Thyroid gland (tissue), 4 donors: ENCODE measurements at places on chromosomes 5 and 9. TPM values are rescaled to one million over a fixed set of nuclear protein-coding genes. Genes with fewer than 3 reads are reported as not detected.

- DNase-seq, result no peak
These were observed 306.6 kb upstream of the KIF2A start for GRCh38 chr5:61999371-61999770.

C5 gene
- 1.7 TPM for total RNA-seq

ANKRD20A1 gene
- 2.7 TPM for total RNA-seq

FOXD4 gene
- 0.54 TPM for total RNA-seq

DNA sequence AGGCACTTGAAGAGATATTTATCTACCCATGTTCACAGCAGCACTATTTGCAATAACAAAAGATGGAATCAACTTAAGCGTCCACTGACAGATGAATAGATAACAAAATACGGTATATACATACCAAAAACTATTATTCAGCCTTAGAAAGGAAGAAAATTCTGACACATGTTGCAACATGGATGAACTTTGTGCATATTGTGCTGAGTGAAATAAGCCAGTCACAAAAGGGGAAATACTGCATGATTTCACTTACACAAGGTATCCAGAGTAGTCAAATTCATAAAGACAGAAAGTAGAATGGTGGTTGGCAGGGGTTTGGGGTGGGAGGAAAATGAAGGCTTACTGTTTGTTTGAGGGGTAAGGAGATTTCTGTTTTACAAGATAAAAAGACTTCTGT is 66.0 kb downstream of the FBN2 start:
- no peak for DNase-seq

- no peak for DNase-seq
These were observed 42.0 kb downstream of the CSF1R start for GRCh38 chr5:150044329-150044681.

GRCh38 chr9:81108391-81108790 is 581.0 kb downstream of the TLE1 start:
- no peak for DNase-seq

DNA sequence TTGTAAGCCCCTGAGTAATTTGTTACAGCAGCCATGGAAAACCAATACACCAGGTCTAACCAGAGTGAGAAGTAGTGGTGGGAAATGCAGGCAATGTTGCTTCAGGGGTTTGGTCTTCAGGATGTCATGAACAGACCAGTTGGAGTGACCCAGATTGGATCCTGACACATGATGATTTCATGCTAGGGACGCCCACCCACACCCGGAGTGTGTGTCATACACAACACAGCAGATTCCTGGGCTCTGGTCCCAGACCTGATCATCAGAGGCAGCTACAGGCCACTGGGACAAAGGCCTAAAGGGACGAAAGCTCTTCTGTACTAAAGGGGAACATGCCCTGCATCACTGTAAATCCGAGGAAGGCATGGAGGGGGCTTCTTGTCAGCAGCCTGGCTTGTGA is 194.2 kb downstream of the NSG2 start:
- no peak for DNase-seq

ZNF189 gene
- total RNA-seq, result 22.5 TPM

GRCh38 chr9:36276781-36277181 is 18.5 kb upstream of the GNE start:
- DNase-seq, result no peak

PCDHGA9 gene
- total RNA-seq, result 10.3 TPM

- DNase-seq, result no peak
These were observed 18.1 kb downstream of the GRXCR2 start for GRCh38 chr5:145854651-145855258.

GRCh38 chr9:110763568-110763967 is 95.0 kb downstream of the MUSK start:
- DNase-seq, result peak; percentile 49

APC gene
- total RNA-seq, result 73.0 TPM

DNA sequence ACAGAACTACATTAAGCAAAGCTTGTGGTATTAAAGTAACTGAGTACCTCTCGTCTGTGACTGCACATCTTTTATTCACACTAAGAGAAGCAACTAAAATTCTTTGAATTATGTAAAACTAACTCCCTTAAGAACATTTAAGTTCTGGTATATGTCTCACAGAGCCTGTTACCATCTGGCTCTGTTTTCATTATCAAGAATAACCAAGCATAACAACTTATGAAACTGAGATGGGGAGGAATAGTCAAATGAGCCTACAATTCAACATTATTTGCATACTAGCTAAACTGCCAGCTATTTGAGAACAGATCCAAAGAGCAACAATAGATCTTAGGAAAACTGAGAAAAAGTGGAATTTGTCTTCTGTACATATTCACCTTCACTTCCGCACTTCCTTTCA is 25.3 kb upstream of the ISOC1 start:
- no peak for DNase-seq

DNA sequence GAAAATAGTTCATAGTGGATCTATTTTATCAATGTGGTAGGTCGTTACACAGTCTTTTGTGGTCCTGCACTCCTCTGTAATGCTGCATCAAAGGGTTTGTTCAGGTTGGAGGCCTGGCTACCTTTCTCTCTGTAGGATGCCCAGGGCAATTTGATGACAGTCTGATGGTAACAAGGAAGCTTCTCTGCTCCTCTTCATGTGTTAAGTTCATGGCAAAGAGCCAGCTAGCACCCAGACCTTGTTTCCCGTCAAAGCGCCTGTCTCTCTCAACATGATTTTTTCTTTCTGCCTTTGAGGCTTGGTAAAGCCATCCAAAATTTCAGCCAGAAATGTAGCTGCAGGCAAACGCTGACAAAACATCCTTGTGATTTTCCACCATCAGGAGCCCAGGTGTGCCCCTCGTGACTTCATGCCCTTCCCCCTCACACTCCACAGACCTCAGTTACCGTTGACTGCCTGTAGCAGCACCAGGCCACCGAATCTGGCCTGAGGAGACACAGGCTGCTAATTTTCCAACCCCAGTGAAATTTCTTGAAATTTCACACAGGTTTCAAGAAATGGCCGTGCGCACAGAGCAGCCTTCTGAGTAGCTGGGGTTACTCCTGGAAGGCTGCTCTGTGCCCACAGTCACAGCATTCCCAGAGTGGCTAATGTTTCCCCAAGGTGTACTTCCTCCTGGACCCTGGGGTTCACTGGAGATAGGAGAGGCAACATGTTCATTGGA is 292.7 kb downstream of the CWC27 start:
- peak; percentile 73 for DNase-seq

- DNase-seq, result no peak
These were observed 31.8 kb upstream of the FOXB2 start for GRCh38 chr9:76987594-76988200.

TMEM171 gene
- 22.3 TPM for total RNA-seq

DNA sequence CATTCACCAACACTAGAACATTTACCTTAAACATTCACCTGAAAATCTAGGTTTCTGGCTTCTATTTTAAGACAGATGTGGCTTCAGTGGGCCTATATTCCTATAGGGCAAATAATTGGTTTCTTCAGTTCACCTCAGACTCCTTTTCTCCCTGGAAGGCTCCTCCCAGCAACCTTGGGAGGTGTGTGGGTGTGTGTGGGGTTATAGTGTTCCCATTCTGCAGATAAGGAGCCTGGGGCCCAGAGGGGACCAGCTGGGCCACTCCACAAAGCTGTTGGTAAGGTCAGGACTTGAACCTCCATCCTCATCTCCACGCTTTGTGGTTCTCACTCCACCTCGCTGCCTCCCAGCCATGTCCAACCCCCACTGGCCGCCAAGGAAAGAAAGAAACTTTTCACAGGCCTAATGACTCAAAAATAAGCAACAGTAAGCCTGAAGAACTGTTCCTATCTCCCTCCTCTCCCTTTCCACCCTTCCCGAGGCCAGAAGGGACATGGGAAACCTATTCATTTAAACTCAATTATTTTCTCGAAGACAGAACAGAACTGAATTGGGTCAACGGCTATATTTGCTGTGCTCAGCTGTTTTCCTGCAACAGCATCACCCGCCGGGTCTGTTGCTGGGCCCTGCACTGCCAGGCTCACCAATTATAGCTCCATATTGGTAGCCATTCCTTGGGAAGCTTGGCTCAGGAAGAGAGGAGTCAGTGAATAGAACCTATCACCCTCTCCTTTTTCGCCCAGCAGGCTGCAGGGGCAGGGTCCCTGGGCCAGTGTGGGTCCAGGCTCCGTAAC is 78.5 kb downstream of the DAB2IP start:
- no peak for DNase-seq

DNA sequence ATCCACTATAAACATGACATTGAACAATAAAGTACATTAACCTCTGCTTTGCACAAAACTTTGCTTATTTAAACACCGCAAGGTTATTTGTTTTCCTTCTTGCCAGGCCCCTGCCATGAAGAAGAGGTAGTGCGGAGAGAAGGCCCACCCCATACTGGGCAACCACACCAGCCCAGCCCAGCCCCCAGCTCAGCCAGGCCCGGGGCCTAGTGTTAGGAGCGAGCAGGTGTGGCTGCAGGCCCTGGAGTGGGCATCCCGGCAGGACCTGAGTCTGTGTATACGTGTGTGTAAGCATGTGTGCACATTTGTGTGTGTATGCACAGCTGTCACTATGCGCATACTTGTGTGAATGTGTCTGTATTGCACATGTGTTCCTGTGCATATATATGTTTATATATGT is 90.4 kb upstream of the MVB12B start:
- no peak for DNase-seq

DNA sequence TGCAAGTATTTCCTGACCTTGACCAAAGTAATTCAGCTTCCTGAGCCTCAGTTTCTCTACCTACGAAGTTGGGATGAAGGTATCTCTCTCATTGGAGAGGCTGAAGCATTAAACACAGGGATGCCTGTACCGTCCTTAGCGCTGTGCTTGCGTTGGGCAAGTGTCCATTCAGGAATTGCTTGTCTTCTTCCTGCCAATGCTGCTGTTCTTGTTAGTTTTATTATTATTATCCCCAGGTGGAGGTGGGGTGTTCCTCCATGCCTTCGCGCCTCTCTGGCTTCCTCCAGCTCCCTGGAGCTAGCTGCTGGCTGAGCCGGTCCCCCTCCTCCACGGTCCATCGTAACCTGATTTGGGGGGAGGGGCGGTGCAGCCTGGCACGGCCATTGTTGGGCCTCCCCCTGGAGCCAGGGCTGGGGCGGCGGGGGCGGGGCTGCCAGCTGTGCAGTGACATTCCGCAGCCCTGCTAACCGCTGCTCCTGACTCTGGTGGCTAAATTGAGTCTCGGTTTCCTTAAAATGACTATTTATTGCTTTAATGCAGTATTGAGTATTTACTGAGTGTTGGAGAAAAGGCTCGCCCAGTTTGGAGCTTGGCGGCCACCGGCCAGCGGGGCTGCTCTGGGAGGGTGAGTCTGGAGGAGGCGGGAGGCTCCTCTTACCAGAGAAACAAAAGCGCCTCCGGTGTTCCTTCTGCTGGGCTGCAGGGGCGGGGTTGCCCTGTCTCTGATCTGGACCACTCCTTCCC is 51.3 kb downstream of the LMX1B start:
- DNase-seq, result peak; percentile 42

NUTM2G gene
- not detected for total RNA-seq
